ENCODE measurements at places on chromosomes 13 and 19. TPM values are rescaled to one million over a fixed set of nuclear protein-coding genes. Genes with fewer than 3 reads are reported as not detected.
A peak's percentile ranks its signal among the peaks of the same experiment; 100 is the strongest.

DNA sequence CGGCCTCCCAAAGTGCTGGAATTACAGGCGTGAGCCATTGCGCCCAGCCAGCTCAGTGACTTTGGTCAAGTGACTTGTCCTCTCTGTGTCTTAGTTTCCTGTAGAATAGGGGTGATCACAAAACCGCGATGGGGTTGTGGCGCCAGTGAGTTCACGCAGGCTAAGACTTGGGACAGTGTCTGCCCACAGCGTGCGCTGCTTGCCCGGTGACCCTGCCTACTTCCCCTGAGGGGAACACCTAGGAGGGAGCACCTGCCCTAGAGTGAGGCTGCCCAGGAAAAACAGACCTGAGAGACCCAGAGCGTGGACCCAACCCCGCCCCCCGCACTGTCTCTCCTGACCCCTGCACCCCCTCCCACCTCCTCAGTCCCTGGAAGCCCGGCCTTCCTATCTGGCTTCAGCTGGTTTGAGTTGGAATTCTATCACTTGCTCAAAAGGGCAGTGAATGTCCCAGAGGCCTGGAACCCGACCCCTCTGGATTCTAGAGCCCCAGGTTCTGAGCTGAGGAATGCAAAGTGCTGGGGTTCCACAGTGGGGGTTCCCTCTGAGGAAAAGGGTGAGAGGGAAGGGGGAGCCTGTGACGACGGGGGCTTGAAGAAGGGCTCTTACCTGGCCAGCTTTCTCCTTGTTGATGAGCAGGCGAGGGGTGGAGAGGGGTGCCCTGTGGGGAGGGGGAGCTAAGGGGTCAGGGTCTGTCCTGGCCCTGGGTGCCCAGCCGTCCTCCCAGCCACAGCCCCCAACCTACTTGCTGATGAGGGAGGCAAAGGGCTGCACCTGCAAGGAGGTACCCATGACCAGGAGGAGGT, 2.2 kb upstream of the RINL start:
- H3K4me1 ChIP-seq = peaks cover 45% of the 10 kb centered on the region
- H3K27me3 ChIP-seq = no peaks in the 10 kb centered on the region
- DNase-seq = no peak

The REEP6 gene
- total RNA-seq = 28.8 TPM

The RCBTB1 gene
- total RNA-seq = 28.3 TPM

- no peaks in the 10 kb centered on the region for H3K36me3 ChIP-seq
- peak overlapping the region; percentile 63 for H3K4me3 ChIP-seq
- DNase-seq = no peak
- H3K27ac ChIP-seq = no peak overlapping the region
These were observed 8.0 kb downstream of the IL17D start for GRCh38 chr13:20711301-20712044.

GRCh38 chr19:23314505-23315251, 64.5 kb upstream of the ZNF724 start:
- H3K4me1 ChIP-seq = no peaks in the 10 kb centered on the region
- no peaks in the 10 kb centered on the region for H3K36me3 ChIP-seq
- no peak overlapping the region for H3K27ac ChIP-seq
- peak; percentile 18 for DNase-seq
- H3K27me3 ChIP-seq = no peaks in the 10 kb centered on the region

The NUP62 gene
- total RNA-seq = 42.1 TPM
